Esophagus squamous epithelium (tissue), 5 donors: ENCODE measurements at places on chromosomes 2 and 18.

DNA sequence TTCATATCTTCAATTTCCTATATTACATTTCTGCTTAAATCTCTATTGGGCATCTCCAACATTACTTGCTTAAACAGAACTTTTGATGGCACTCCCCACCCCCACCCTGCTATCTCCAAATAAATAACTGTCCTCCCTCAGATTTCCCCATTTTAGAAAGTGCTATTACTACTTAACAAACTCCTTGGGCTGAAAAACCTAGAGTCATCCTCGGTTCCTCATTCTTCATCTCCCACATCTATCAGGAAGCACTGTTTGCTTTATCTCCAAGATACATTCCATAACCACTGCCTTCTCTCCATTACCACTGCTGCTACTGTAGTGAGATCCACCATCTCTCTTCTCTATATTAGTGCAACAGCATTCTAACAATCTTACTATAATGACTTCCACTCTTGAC lies 150.4 kb upstream of the CYRIA start:
- DNase-seq, result no peak

DNA sequence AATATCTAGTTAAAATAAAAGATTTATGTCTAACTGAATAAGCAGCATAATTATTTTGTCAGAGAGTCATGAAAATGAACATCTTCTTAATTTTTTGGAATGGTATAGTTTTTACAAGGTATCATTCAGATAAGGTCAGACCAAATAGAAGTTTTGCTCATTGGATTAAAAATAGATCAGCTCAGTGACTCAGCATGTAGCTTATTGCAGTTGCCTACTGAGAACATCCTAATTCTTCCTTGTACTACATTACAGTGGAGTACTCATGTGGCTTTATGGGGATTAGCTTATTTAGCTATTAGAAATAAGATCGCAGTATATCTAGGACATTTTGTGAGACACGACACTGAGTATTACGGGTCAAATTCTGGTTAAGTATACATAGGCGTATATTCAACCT lies 38.2 kb upstream of the PPM1B start:
- DNase-seq, result no peak

DNA sequence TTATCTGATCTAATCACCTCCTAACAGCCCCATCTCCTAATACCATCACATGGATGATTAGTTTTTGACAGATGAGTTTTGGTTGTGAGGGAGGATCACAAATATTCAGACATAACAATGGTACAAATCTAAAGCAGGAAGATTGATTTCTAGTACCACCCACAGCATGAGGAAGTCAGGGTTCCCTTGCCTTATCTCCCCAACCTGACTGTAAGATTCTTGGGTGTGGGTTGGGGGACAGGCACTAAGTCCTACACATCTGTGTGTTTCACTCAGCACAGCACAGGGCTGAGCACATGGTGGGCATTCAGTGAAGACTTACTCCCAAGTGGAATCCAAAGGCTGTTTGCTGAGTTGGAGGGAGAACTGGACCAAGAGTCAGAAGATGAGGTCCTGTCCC lies 93.8 kb upstream of the CXCR4 start:
- DNase-seq, result no peak

- DNase-seq, result no peak
Measured at GRCh38 chr2:187519419-187520120, 34.7 kb downstream of the TFPI start.

GRCh38 chr18:1663879-1664705 lies 759.4 kb downstream of the ADCYAP1 start:
- DNase-seq, result no peak

- DNase-seq, result no peak
Measured at GRCh38 chr2:38230756-38231155, 146.3 kb downstream of the ATL2 start.

- no peak for DNase-seq
Measured at GRCh38 chr2:22887426-22887825, 497.6 kb upstream of the KLHL29 start.

GRCh38 chr2:161102770-161103450 lies 57.3 kb upstream of the TANK start:
- no peak for DNase-seq

DNA sequence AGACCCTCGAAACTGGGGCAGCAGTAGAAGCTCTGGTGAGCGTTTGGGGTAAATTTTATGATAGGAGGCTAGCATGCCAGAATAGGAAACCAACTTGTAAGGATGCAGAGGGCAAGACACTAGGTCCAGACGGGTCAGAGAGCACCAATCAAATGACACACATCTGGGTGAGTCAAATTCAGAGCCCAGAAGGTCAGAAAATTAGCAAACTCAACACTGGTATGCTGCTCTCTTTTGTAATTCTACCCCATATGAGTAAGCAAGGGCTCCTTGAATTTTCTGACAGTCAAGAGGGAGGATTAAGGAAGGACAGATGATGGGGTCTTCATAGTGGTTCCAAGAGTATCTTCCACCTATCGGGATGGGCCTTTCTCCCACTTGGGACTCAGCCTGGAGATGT lies 209.8 kb downstream of the BCL2 start:
- no peak for DNase-seq

GRCh38 chr2:30298302-30298701 lies 67.0 kb downstream of the LBH start:
- no peak for DNase-seq

DNA sequence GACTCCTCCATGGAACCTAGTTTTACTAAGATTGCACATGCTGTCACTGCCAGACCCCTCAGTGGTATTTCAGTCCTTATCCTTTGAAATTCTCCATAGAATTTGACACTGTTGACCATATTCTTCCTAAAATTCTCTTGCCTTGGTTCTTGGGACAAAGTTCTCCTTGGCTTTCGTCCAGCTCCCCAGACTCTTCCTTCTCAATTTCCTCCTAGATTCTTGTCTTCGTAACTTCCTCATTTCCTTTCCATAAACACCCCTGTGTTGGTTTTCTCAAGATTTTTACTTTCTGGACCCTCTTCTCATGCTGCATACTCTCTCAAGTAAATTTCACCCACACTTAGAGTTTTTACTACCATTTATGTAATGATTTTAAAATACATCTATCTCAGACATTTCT lies 96.6 kb upstream of the TWSG1 start:
- DNase-seq, result no peak

DNA sequence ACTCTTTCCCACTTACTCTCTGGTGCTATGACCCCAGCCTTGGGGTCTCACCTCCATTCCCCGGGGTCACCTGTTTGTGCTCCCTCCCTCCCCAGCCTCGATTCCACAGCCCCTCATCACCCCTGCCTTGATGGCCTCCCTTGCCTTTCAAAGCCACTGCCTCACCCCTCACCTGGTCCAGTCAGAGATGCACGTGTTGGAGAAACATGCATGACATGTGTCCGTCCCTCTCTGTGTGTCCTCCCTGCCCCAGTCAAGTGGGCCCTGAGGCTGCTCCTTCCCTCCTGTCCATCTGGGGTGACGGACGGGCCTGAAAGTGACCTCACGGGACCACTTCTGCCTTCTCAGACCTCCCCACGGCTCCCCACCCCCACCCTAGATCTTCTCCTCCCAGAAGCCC lies 82.3 kb upstream of the TWIST2 start:
- no peak for DNase-seq

- DNase-seq, result no peak
Measured at GRCh38 chr2:120858361-120859106, 122.9 kb downstream of the GLI2 start.

GRCh38 chr2:100266126-100266525 lies 56.2 kb downstream of the LONRF2 start:
- no peak for DNase-seq

GRCh38 chr2:37767046-37767445 lies 95.6 kb upstream of the CDC42EP3 start:
- no peak for DNase-seq

DNA sequence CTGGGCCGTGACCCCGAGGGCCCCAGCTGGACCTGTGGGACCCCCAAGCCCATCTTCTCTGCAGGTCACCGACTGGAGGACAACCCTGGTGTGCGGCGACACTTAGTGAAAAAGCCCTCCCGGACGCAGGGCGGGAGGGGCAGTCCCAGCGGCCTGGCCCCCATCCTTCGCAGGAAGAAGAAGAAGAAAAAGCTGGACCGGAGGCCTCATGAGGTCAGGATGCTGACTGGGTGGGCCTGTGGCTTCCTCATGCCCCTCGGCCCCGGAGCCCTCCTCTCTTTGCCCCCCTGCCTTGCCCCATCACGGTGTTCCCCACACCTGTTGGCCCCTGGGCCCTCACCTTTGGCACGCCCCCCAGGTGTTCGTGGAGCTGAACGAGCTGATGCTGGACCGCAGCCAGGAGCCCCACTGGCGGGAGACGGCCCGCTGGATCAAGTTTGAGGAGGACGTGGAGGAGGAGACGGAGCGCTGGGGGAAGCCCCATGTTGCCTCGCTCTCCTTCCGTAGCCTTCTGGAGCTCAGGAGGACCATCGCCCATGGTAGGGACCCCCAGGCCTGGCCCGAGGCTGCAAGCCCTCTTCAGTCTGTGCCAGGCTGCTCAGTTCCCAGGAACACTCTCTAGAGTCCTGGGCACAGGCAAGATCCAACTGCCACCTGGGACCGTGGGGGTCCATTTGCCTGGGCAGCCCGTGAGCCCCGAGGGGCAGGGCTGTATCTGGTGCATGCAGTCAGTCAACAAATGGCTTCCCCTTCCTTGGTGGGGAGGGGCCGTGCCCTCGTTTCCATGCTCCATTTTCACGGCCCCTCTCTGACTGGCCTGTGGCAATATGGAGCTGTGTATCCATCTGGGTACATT lies 4.7 kb downstream of the SLC4A3 start:
- DNase-seq, result no peak

DNA sequence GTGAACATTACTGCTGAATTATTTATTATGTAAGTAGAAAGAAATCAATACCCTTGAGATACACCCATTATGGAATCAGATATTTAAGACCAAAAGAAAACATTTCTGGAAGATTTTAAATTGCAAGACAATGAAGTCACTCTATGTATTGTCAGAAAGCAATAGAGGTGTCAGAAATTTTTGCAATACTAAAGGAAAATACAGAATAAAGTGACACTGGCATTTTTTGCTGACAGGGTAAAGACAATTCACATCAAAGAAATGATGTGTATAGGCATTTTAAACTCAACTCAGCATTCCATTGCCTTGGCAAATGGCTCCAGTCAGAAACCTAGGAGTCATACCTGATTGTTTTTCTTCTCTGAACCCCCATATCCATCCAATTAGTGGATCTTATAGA lies 191.0 kb upstream of the PID1 start:
- no peak for DNase-seq

DNA sequence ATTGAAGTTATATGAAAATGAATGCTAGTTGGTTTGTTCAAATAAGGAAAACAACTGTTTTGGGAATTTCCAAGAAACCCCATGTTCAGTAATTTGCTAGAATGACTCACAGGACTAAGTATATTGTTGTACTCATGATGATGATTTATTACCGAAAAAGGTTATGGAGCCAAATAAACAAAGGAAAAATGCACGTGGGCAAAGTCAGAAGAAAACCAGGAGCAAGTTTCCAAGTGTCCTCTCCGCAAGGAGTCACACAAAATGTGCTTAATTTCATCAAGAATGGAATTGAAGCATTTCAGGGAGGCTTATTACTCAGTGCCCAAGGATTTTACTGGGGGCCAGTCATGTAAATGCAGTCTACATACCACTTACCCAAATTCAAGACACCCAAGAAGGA lies 1652.4 kb upstream of the TMEFF2 start:
- no peak for DNase-seq

- no peak for DNase-seq
Measured at GRCh38 chr2:240584486-240585031, 2.0 kb upstream of the CAPN10 start.

- DNase-seq, result no peak
Measured at GRCh38 chr2:106963156-106963555, 77.2 kb upstream of the ST6GAL2 start.

- DNase-seq, result no peak
Measured at GRCh38 chr18:47773931-47774330, 156.5 kb downstream of the SMAD2 start.

- no peak for DNase-seq
Measured at GRCh38 chr2:199488772-199489400, 31.1 kb upstream of the SATB2 start.

GRCh38 chr2:85240055-85240454 lies 87.7 kb downstream of the TGOLN2 start:
- DNase-seq, result no peak

DNA sequence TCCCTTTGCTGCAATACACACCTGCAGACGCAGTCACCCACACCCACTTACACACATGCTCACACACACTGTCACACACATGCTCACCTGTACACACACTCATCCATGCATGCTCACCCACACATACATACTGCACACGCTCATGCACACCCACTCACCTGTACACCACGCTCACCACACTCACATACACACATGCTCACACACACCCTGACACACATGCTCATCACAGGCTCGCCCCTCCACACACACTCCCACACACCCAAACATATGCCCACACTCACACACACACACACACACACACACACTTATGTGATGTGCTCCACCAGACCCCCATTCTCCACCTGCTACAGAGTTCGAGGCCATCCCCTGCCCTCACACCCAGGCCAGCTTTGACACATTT lies 22.8 kb upstream of the CREG2 start:
- no peak for DNase-seq

DNA sequence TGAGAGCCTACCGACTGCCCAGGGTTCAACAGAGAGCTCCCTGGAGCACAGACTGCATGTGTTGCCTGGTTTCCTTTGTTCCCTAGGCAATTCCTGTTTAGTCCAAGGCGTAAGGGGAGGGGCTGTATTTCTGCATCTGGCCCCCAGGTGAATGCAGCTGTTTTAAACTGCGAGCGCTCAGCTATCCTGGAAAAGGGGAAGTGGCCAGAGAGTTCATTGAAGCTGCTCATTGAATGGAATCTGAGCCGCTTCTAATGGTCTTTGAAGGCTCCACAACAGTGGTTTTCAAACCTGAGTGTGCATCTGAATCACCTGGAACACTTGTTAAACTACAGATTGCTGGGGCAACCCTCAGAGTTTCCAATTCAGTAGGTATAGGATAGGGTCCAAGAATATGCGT lies 18.1 kb downstream of the MAPK4 start:
- no peak for DNase-seq

GRCh38 chr2:97653473-97653872 lies 7.6 kb downstream of the COX5B start:
- no peak for DNase-seq

- no peak for DNase-seq
Measured at GRCh38 chr18:49020129-49020528, 69.4 kb upstream of the SMAD7 start.

GRCh38 chr2:127115471-127116199 lies 8.7 kb upstream of the BIN1 start:
- no peak for DNase-seq

GRCh38 chr2:37425408-37425807 lies 81.0 kb downstream of the QPCT start:
- no peak for DNase-seq

GRCh38 chr2:219961947-219962498 lies 334.6 kb downstream of the SLC4A3 start:
- DNase-seq, result no peak
